GM23248 (cell line): ENCODE measurements at places on chromosomes 11 and 22. TPM values are rescaled to one million over a fixed set of nuclear protein-coding genes. Genes with fewer than 3 reads are reported as not detected.

DNA sequence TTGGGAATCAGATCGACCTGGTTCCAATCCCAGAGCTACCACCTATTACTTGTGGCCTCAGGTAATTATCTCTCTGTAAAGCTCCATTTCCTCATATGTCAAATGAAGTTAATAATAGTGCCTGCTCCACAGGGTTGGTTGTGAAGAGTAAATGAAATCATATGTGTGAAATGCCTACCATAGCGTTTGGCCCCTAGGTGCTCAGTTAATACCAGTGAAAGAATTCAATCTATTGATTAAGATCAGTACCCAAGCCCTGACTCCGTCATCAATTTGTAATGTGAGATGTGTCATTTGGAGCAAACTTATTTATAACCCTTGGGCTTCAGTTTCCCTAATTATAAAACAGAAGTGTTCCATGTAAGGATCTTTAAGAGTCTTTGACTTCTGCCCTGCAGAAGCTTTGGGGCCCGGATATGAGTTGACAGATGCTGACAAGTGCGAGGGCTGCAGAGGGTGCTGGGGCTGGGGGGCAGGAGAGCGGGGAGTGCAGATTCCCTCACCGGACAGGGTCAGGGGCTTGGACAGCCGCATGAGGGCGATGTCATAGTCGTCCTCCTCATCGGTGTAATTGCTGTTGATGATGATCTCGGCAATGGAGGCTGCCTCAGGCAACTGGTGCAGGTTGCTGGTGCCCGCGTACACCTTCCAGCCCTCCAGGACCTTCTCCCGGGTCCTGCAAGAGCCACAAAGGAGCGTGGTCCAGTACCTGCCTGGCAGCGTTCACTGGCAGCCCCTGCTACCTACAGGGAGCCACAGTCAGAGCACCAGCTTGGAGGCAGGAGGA lies 20.9 kb downstream of the TMPRSS13 start:
- peaks cover 6% of the 10 kb centered on the region; the same call in 1 of the 2 replicates for H3K27me3 ChIP-seq
- H3K36me3 ChIP-seq: no peaks in the 10 kb centered on the region
- no peak overlapping the region for H3K4me3 ChIP-seq

DNA sequence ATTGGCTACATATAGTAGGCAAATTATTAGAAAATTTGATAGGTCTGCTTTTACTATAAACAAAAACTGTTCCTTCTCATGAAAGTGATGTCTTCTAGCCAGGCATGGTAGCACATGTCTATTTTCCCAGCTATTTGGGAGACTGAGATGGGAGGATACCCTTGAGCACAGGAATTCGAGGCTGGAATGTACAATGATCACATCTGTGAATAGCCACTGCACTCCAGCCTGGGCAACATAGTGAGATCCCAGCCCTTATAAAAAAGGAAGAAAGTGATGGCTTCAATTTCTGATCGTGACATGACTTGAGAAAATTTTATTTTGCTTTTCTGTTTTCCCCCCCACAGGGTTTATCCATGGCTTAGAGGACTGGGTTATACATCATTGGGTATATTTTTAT lies 19.5 kb upstream of the B3GNT6 start:
- H3K27ac ChIP-seq: no peak overlapping the region
- no peaks in the 10 kb centered on the region for H3K36me3 ChIP-seq
- no peak overlapping the region for H3K4me3 ChIP-seq
- H3K27me3 ChIP-seq: no peaks in the 10 kb centered on the region
- DNase-seq: no peak

The PHRF1 gene
- total RNA-seq: 27.7 and 30.5 TPM in 2 replicates

The SLC37A2 gene
- total RNA-seq: 2.6 and 5.2 TPM in 2 replicates

The C11orf71 gene
- total RNA-seq: 2.1 and 4.8 TPM in 2 replicates
